ENCODE measurements at places on chromosomes 12 and 14.

GRCh38 chr14:66043921-66044320 is 442.2 kb upstream of the CCDC196 start:
- DNase-seq, result no peak

GRCh38 chr12:93896427-93896826 is 219.3 kb downstream of the CRADD start:
- no peak for DNase-seq

GRCh38 chr14:38941488-38941887 is 161.5 kb downstream of the SEC23A start:
- no peak for DNase-seq

- DNase-seq, result no peak
Measured at GRCh38 chr12:108410689-108411088, 71.6 kb upstream of the CMKLR1 start.

- DNase-seq, result no peak
Measured at GRCh38 chr12:9333161-9333560, 125.0 kb upstream of the PZP start.

DNA sequence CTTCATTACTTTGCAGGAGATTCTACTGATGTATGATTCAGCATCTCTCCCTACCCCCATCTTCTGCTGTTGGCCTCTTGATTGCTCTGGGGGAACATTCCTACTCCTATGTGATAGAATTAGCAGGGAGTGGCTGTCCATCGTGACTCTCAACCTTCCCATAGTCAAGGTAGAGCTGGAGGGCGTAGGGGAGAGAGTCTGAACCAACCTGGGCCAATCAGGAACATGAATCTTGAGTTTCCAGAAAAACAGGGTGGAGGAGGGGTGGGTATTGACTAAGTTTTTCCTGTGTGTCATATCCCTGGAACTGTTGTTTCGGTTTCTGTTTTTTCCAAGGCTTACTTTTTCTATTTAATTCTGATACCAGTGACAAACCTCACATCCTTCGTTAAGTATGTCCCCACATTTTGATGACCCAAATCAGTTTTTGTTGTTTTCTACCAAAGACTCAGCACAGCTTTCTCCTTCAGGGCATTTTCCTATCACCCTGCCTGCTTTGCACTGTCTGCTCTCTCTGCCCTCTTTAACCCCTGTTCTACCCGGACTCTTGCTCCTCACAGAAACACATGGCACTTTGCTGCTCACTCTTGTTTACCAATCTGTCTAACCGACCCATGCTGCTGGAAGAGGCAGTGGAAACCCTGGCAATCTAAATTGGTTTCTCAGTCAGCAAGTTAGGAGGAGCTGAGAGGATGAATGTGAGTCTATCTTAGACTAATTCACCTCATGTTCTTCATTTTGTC is 1428.3 kb downstream of the AACS start:
- no peak for DNase-seq

GRCh38 chr14:92906823-92907222 is 16.1 kb upstream of the CHGA start:
- DNase-seq, result no peak

GRCh38 chr12:24815114-24815423 is 133.8 kb downstream of the BCAT1 start:
- no peak for DNase-seq

DNA sequence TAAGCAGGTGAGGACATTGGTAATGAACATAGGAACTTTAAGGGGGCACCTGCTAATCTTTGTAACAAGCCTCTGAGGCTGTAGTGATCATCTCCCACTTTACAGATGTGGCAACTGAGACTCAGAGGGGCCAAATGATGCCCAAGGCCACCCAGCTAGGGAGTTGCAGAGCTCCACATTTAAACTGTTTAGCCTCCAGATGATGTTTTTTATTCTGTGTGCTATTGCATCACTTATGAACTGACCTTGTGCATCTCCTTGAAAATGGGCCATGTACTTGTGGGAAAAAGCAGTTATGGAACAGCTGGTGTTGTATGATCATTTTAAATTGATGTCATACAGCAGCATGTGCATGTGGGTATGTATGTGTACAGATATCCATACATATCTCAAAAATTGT is 41.4 kb downstream of the TPCN1 start:
- DNase-seq, result peak; percentile 56

- DNase-seq, result no peak
Measured at GRCh38 chr12:72828662-72829324, 556.6 kb downstream of the TRHDE start.

- DNase-seq, result peak; percentile 72
Measured at GRCh38 chr14:98957211-98958047, 314.6 kb downstream of the BCL11B start.

- DNase-seq, result no peak
Measured at GRCh38 chr12:115964214-115964613, 313.3 kb downstream of the MED13L start.

DNA sequence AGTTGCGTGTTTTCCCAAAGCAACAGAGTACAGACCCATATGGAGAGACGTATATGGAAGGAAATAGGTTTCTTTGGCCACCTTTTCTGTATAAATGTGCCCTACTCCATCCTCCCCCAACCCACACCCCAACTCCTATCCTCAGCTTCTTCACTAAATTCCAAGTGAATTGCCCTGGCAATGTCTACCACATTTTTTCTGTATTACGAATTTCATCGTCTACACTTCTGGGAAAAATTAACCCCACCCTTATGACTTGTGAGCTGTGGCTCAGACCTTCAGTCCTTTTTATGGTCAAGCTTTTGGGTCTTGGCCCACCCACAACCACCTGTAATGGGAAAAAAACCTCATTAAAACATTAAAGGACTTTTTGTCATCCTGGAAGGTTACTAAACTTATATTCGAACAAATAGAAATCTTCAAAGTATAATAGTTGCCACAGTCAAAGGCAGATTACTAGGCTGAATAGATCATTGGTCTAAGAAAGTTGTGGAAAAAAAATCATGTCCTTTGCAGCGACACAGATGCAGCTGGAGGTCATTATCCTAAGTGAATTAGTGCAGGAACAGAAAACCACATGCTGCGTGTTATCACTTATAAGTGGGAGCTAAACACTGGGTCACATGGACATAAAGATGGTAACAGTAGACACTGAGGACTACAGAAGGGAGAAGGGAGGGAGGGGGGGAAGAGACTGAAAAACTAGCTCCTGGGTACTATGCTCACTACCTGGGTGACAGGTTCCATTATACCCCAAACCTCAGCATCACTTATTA is 15.7 kb upstream of the NFKBIA start:
- peak; percentile 65 for DNase-seq

- no peak for DNase-seq
Measured at GRCh38 chr12:15794836-15795235, 5.6 kb upstream of the EPS8 start.

DNA sequence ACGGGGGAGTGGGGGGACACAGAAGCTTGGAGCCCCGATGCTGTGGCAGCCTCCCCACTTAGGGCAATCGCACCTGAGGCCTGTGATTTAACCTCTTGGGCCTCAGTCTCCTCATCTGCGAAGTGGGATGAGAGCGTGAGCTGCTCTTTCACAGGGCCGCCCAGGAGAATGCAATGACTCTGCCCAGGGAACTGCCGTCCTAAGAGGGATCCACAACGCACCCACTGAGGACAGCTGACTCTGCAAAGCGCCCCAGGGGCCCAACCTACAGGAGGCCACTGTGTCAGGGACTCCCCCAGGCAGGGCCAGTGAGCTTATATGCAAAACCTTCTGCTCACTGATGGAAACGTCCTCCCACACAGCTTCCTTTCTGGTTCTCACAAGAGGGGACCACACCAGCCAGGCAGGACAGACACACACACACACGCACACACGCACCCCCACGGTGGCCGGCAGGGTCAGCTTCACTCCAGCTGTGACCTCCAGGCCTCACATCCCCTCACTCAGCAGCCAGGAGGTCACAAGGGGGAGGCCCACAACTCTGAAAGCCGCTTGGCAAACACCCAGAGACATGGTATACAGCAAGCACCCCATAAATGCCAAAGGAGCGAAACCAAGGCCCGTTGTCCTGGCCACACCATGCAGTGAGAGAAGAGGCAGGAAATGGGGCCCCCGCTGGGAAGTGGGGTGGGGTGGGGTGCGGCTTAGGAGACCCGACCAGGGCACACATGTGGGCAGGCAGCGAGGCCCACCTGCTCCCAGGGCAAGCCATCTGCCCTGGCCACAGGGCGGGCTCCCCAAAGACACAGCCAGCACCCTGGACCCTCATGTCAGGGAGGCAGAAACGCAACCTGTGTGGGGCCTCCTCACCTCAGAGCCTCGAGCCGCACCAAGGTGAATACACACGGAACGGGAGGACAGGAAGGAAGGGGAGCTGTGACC is 73.3 kb downstream of the NCOR2 start:
- no peak for DNase-seq

- no peak for DNase-seq
Measured at GRCh38 chr12:643475-644302, 19.6 kb downstream of the NINJ2 start.

DNA sequence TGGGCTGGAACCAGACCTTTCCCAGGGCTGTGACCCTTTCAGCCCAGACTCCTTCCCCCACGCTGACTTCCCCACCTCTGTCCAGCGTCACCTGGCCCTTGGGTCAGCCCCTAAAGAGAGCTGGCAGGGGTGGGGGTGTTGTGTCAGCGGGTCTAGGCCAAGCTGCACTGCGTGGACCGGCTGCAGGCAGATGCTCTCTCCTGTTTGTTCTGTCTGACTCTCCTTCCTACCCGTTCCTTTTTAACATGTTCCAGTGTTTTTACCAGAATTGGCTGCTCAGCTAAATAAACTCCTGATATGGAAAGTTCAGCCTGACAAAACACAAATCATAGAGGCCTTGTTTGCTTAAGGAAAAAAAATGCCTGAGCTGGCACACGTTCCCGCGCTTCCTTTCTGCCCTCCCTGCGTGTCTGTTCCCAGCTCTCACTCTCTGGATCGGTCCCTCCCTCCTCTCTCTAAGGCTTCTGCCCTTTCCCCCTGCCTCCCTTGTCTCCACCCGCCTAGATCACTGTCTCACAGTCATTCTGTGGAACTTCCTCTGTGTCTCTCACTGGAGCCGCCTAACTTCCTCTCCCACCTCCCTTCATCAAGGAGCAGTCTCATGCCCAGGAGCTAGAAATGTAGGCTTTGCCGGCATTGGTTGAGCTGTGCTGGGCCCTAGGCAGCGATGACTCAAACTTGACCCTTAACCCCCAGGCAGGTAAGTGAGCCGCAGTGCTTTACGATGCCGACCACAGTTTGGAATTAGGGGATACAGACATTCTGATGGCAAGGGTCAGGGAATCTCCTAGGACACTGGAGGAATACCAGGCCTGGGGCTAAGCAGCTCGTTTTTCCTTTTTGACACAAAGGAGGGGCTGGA is 15.5 kb upstream of the MLXIP start:
- peak; percentile 69 for DNase-seq

DNA sequence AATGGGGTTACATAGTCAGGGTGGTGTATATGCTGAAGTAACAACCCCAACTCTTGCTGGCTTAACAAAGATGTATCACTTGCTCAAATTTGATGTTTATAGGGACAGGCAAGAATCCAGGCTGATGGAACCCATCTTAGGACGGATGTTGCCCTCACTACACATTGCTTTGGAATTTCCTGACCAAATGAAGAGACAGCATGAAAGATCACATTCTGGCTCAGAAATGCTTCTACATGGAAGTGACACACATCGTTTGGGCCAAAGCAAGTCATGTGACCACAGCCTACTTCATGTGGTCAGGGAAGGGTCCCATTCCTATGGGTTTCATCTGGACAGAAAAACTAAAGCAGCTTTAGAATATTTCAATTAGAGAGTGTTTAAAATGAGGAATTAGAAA is 345.8 kb downstream of the TMEM132D start:
- DNase-seq, result peak; percentile 30

DNA sequence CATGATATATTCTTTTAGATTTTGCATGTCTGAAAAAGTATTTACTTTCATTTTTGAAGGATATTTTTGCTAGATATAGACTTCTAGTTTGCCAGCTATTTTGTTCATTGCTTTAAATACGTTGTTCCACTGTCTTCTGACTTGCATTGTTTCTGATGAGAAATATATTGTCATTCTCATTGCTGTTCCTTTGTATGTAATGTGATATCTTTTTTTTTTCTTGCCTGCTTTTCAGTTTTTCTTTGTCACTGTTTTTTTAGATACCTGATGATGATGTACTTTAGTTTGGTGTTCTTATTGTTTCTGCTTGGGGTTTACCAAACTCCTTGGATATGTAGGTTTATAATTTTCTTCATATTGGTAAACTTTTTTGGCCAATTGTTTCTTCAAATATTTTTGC is 107.9 kb downstream of the SNAPC1 start:
- DNase-seq, result no peak

GRCh38 chr14:61526405-61527312 is 168.7 kb upstream of the HIF1A start:
- DNase-seq, result no peak
